ENCODE measurements at places on chromosomes 16 and 17.
A peak's percentile ranks its signal among the peaks of the same experiment; 100 is the strongest.

DNA sequence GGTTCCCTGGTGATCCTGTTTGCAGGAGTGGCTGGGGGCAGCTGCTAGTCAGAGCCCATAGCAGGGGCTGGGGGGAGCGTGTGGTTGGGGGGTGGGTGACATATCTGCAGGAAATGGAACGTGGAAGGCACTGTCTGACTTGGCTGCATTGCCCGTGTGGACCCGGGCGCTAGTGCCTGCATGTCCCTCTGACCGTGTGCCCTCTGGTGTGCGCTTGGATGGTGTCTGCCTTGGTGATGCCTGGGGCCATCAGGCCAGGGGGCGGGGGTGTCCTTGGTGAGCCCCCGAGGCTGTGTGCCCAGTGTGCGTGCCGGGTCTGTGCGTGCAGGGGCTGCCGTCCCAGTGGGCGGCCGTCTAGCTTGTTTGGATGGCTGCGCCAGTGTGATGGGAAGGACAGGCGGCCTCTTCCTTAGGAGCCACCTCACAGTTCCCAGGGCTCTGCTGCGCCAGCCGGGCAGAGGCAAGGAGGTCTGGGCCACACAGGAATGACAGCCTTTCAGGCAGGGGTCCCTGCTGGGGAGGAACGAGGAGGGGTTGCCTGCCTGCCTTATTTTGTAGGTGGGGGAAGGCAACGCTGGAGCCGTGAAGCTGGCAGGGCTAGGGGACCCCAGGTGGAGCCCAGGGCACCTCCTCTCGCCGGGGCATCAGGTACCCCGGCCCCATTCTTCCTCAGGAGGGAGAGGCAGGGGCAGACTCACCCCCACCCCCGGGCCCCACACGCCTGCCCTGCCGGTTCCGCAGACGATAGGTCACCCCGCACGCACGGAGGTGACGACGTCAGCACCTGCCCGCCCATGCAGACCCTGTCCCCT is 693 bp downstream of the NDRG4 start:
- DNase-seq, result no peak

DNA sequence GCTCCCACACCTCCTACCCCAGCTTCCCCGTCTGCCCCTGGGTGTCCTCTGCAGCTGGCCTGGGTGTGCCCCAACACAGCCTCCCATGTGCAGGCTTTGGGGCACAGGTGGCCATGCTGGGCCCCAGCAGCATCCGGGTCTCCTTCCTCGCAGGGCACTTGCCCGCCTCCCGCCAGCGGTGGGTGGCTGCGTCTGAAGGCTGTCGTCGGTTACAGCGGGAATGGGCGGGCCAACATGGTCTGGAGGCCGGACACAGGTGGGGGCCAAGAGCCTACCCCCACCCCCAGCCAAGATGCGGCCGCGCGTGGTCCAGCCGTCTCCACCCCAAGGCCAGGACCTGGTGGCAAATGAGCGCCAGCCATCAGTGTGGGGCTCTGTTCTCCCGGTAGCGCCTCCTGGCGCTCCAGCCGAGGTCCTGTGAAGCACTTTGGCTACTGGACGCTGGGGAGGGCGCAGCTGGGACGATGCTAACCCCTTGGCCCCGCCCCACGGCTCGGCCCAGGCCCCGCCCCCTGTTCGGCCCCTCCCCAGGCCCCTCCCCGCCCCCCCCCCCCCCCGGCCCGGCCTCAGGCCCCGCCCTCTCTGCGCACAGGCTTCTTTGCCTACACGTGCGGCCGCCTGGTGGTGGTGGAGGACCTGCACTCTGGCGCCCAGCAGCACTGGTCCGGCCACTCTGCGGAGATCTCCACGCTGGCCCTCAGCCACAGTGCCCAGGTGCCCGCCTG is 7.3 kb upstream of the RHOT2 start:
- peak; percentile 90 for DNase-seq

DNA sequence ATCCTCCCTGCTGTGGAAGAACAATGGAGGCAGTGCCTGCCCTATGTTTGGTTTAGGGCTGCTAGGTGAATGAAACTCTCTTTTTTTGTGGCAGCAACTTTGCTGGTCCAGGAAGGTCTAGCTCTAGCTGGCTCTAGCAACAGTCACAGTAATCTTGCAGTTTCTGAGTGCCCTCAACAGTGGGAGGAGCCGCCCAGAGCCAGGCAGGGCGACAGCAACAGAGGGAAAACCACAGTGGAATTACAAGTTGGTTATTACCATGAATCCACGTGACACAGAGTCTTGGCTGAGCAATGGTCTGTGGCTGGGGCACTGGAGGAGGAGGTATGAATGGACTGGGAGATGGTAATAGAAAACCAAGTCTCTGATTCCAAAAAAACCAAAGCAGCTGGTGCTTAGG is 10.3 kb downstream of the HSPB9 start:
- peak; percentile 52 for DNase-seq

DNA sequence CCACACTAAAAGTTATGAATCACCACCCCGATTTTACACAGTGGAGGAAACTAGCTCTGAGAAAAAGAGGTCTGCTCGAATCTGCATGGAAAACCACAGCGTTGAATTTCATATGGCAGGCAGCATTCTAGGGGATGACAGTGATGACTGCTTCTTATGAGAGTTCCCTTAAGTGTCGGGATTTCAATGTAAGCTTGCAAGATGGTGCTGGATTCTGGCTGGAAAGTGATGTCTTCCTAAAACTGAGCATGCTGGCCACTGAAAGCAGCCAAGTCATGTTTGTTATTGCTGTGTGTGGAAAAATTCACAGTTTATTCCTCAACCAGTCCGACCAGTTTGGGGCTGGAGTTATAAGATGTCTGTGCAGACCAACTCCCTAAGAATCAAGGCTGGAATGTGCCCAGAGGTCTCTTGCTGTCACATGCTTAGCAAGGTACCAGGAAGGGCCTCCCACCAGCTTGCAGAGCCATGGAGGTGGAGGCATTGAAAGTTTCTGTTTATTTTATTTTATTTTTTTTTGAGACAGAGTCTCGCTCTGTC is 37.2 kb upstream of the GAN start:
- no peak for DNase-seq

- no peak for DNase-seq
Measured at GRCh38 chr17:74645010-74645409, 21.5 kb upstream of the CD300E start.

GRCh38 chr17:21141331-21141730 is 14.6 kb downstream of the DHRS7B start:
- no peak for DNase-seq
